RPMI8226 (cell line): ENCODE measurements at places on chromosomes 6 and 20.

- no peak for DNase-seq
Observed at GRCh38 chr6:126773112-126773805, 345.2 kb upstream of the RSPO3 start.

DNA sequence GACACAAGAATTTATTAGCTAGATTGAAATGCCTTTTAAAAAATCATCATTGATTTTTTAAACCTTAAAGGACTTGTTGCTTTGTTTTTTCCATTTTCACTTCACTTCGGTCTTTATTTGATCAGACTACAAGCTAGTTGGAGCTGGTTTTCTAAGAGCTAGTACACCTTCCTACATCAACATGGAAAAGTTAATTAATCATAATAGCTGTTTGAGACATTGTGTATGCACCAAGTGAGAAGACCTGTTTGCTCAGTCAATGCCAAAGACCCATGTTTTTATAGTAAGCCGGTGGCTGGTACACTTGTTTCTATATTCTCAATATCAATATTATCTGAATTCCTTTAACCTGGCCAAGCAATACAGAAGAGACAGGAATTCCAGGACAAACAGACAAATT lies 310.2 kb upstream of the SGK1 start:
- no peak for DNase-seq

DNA sequence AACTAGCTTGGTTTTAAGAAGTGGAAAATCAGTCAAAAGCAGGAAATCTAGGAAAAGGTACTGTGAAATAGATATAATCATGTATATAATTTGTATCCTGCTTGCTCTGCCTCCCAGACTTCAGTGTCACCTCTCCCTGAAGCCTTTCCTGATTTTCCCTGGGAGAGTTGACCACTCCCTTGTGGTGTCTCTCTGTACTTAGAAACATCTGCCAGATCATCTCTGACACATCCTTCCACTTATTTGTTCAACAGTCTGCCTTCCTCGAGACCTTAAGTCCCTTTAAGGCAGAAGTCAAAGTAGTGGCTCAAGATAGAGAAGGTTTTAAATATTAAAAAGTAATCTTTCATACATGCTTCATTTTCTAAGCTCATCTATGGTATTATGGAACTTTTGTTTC lies 236.5 kb downstream of the CDKAL1 start:
- no peak for DNase-seq

DNA sequence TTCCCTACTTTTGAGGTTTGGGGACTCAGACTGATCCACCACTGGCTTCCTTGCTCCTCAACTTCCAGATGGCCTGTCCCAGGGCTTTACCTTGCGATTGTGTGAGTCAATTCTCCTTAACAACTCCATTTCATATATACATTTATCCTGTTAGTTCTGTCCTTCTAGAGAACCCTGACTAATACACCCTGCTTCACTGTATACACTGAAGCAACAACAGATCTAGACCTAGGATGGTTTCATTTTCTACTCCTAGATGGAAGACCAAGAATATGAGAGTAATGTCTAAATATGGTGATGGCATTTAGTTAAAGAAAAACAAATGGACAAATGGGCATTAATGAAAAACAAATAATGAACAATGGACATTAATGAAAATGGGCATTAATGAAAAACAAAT lies 225.6 kb downstream of the LMBRD1 start:
- DNase-seq, result no peak

- DNase-seq, result no peak
Observed at GRCh38 chr20:11447371-11448100, 470.2 kb upstream of the BTBD3 start.

DNA sequence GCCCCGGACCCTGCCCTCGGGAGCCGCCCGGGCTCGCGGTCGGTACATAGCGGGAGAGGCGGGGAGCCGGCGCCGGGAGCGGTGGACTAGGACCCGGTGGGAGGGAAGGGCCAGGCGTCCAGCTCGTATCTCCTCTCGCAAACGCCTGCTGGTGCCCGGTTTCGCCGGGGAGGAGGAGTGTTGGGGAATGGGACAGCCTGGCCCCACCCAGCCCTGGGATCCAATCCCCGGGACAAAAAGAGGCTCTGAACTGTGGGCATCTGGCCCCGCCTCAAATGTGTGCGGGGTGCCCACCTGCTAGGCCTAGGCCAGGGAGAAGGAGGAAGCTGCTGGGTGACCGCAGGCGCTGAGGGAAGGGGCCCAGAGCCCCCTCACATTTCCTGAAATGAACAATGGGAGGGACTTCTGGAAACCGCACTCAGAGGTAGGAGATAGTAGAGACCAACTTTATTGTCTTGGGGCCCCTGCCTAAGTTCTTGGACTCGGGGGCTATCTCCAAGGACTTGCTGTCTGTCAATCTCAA lies at the start of gene KCNK17:
Gene KCNK17 (minus strand): TSS at position 147 of the 523 bp plus-strand sequence. CDS start 99 bp downstream, at position 48.
- DNase-seq, result no peak

- no peak for DNase-seq
Observed at GRCh38 chr6:28960846-28961500, 37.2 kb upstream of the TRIM27 start.

DNA sequence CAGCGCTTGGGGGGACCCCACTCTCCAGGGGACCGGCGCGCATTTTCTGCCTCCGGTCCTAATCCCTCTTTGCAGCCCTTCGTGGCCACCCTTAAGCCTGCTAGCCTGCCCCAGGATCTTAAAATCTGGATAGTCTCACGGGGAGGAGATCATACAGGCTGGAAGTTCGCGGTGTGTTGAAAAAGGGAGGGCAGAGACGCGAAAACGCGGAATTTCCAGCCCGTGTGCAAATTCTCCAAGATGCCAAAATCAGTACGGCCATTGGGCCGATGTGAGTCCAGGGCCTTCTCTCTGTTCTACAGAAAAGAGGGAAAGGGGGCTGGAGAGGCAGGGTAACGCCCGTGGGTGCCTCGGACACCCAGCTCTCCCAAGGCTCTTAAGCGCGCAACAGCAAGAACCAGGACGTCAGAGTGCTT lies 9.4 kb downstream of the NR2E1 start:
- DNase-seq, result no peak

DNA sequence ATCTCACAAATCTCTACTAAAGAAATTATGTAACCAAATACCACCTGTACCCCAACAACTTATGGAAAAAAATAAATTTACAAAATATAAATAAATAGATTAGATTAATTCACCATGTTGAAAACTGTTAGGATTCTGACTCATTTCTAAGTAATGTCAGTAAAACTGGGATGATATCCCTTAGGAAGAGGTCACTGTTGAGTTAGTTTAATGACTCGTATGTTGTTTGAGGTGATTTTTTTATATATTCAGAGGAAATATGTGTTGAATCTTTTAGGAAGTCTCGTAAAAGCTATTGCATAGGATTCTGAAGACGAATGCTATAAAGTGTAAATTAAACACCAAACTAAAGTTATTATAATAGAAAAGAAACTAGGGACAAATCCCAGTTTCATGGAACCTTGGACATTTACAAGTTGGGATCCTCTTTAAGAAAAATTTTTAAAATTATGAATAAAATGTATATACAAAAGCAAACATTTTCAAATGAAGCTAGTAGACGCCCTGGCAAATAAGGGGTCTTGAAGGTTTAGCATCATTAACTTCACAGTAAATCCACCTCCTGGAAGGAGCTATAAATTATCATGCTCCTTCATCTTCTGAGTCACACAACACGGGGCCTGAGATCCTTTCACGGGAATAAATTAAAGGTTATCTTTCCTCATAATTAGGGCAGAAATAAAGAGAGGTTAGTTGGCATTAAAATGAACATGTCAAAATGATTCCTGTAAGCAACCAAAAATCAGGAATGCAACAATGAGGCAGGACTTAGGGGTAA lies 37.0 kb upstream of the POU3F2 start:
- no peak for DNase-seq

- DNase-seq, result no peak
Observed at GRCh38 chr20:57499676-57500075, 25.3 kb downstream of the CTCFL start.

DNA sequence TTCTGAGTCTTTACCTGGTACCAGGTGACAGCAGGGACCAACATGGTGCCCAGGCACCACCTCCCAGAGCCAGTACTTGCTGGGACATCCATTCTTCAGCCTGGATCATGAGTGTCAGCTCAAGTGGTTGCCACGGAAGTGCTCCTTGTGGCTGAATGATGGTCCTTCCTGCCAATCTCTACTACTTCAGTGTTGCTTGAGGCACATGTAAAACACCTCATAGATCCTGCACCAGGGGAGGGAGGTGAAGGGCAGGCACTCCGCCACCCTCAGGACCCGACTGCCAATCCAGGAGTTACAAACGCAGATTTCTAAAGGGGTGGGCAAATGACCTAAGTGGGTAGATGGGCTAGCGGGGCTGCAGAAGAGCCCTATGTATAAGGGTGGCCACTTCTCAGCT lies 226.0 kb downstream of the PREX1 start:
- DNase-seq, result no peak

GRCh38 chr20:32652739-32653526 lies 20.8 kb downstream of the C20orf203 start:
- peak; percentile 81 for DNase-seq
